ENCODE measurements at places on chromosomes 3 and 15.

DNA sequence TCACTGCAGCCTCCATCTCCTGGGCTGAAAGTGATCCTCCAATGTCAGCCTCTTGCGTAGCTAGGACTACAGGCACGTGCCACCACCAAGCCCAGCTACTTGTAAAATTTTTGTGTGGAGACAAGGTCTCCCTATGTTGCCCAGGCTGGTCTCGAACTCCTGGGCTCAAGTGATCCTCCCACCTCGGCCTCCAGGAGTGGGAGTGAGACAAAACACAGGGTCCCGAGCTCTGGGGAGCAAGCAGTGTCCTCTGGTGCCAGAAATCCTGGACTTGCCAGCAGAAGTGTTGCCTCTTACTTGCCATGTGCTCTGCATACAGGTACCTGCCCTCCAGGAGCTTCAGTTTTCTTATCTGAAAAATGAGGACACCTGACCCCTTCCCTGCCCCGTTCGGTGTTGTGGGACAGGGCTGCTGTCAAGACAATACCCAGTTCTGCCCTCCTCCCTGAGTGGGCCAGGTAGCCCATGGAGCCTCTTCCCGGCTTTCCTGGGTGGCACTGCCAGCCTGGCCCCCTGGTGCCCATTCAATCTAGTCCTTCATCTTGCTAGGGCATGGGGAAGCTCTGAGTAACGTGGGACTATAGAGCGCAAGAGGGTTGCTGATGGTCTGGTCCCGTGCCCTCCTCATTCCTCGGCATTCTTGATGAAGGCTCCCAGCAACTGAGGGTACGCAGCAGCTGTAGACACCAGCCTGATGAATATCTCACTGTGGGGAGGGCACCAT, 164.6 kb downstream of the GOLGA6L4 start:
- DNase-seq, result peak; percentile 50

DNA sequence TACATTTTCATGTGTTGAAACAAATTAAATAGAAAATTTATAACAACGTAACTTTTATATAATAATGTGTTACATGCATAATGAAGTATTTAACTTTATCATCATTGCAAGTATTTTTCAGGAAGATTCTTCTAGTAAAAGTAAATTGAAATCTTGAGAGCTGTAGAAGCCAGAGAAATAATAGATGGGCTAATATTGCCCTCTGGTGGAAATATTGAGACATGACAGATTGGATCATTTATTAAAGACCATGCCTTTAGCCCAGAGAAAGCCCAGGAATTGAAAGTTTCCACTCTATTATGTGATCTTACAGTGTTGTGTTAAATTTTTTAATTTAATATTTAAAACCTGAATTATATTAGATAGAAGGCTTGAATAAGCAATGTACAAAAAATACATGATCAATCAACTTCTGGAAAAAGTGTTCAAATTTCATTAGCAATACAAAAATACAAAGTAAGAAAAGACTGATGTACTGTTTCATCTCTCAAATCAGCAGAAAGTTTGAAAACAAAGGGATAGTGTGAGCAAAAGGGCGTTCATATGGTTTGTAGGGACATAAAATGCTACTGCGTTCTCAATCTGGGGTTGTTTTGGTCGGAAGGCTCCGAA, 52.7 kb upstream of the SPTSSB start:
- no peak for DNase-seq

- no peak for DNase-seq
Observed at GRCh38 chr3:113167825-113168801, 43.2 kb upstream of the BOC start.

DNA sequence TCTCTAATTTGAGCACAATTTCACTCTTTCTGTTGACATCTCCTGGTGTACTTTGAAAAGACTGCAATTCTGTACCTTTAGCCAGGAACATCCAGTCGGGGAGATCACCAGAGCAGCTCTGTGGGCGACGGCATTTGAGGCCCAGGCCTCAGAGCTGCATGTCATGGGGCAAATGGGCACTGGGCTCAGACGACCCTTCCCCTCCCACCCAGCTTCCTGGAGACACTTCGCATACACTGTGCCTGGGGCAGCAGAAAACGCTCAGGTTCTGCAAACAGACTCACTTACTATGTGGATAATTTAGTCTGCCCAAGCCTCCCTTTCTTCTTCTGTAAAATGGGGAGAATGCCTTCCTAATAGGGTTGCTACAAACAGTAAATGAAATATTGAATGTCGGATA, 96.9 kb downstream of the HMG20A start:
- DNase-seq, result peak; percentile 20

GRCh38 chr3:53812434-53812833, 33.8 kb downstream of the CHDH start:
- DNase-seq, result no peak

GRCh38 chr3:20047976-20048883, 8.0 kb downstream of the KAT2B start:
- no peak for DNase-seq

DNA sequence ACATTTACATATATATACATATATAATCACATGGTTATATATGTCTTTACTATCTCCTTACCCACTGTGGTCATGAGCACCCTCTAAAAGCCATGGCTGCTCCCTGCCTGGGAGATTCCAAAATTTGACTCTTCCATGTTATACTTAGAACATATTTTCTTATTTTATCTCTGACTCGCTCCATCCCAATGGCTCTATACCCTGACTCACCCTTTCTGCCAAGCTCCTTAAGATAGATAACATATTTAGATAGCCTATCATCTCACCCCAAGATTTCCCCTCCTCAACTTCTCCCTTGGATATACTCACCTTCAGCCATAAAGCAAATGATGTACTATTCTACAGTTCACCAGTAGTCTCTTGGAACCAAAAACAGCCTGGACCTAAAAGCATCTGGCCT, 65.1 kb downstream of the CD200R1L start:
- no peak for DNase-seq
